ENCODE measurements at places on chromosomes 13 and 19.

DNA sequence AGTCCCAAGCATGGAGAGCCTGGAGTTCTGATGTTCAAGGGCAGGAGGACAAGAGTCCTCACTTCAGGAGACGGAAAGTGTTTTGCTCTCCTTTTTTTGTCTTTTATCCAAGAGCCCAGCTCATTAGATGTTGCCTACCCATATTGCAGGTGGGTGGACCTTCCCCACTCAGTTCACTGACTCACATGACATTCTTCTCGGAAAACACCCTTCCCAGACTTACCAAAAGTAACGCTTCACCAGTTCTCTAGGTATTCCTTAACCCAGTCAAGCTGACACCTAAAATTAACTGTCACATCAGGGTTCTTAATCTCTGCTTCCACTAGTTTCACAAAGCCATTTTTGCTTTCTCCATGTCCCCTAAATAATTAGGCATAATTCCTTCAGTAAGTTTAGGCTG is 2215.4 kb upstream of the PCDH20 start:
- no peak for DNase-seq

- no peak for DNase-seq
Measured at GRCh38 chr19:7668842-7669241, at the start of gene RETN. RETN (plus strand) TSS chr19:7669049; CDS start chr19:7669327, 278 bp downstream.

GRCh38 chr13:21427741-21428140 is 31.4 kb downstream of the ZDHHC20 start:
- no peak for DNase-seq

DNA sequence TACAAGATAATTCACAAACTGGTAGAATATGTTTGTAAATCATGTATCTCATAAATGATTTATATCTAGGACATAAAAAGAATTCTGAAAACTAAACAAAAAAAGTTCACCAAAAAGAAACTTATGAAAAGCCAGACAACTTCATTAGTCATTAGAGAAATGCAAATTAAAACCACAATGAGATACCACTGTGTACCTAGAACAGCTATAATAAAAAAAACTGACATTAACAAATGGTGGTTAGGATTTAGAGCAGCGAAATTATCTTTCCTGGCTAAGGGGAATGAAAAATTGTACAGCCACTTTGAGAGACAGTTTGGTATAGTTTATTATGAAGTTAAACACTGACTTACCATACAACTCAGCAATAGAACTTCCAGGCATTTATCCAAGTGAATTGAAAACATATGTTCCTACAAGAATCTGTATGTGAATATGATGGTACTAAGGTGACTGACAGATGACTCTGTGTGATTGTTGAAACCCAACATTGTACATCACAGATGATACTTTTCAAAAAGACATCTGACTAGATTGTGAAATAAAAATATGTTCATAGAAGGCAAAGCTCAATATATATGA is 41.8 kb downstream of the UGGT2 start:
- no peak for DNase-seq

- no peak for DNase-seq
Measured at GRCh38 chr13:40444241-40444640, 222.2 kb downstream of the FOXO1 start.

- DNase-seq: no peak
Measured at GRCh38 chr19:21143854-21144253, 2.0 kb downstream of the ZNF431 start.

DNA sequence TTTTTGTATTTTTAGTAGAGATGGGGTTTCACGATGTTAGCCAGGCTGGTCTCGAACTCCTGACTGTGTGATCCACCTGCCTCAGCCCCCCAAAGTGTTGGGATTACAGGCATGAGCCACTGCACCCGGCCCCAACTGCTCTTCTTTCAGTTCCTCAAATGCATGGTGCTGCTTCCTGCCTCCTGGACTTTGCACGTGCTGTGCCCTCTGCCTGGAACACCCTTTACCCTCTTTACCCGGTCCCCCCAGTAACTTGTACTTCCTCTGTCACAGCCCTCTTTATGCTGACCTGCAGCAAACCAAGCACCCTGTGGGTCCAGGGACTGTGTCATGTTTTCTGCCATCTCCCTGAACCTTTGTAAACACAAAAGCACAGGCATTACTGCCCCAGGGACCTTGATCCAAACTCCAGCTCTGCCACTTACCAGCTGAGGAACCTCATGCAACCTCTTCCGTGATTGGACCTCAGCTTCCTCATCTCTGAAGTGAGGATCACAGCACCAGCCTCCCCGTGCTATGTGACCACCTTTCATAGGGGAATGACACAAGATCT is 3.8 kb downstream of the BLVRB start:
- no peak for DNase-seq

- DNase-seq: no peak
Measured at GRCh38 chr13:87280139-87280538, 391.0 kb upstream of the SLITRK5 start.

GRCh38 chr13:48155848-48156247 is 60.9 kb upstream of the MED4 start:
- DNase-seq: no peak

DNA sequence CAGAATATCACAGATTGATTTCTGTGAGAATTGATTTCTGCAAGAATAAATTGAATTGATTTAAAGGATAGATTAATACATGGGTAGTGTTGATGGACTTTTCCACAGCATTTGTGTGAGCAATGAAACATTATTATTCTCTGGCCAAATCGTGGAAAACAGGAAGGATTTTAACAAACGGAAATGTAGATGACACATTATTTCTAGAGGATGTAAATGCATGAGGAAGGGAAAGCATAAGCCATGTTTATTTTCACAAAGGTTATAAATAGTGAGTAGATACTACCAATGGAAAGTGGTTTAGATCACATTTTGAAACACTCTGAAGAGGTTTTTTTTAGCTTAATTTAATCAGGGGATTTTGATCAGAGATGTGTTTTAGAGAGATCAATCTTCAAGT is 1534.6 kb upstream of the MIR17HG start:
- no peak for DNase-seq

DNA sequence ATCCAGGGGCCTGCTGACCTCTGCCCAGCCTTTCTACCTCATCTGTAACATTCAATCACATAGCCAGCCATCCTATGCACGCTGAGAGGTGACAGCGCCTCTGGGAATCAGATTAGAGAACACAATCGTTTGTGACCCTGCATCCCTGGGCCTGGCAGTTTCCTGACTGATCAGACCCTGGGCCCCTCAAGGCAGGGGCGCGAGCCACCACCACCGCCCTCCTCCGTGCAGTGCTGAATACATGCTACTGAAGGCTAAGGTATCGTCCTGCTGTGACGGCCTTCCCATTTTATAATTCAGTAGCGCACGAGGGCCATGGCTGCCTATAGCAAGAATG is 1.3 kb downstream of the TMTC4 start:
- no peak for DNase-seq

- no peak for DNase-seq
Measured at GRCh38 chr19:42202290-42202880, 15.1 kb downstream of the DEDD2 start.

GRCh38 chr13:109384491-109385241 is 401.7 kb downstream of the IRS2 start:
- DNase-seq: no peak

DNA sequence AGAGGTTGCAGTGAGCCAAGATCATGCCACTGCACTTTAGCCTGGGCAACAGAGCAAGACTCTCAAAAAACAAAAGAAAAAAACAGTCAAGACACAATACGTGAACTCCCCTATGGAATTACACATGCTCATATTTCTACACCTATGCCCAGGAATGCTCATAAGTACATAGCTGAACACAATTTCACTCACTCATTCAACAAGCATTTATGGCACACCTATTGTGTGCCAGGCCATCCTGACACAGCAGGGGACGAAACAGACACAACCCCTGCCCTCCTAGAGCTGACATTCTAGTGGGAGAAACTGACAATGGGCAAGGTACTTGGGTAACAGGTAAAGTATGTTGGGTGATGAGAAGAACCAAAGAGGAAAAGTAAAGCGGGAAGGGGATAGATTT is 9.5 kb downstream of the AXL start:
- no peak for DNase-seq

DNA sequence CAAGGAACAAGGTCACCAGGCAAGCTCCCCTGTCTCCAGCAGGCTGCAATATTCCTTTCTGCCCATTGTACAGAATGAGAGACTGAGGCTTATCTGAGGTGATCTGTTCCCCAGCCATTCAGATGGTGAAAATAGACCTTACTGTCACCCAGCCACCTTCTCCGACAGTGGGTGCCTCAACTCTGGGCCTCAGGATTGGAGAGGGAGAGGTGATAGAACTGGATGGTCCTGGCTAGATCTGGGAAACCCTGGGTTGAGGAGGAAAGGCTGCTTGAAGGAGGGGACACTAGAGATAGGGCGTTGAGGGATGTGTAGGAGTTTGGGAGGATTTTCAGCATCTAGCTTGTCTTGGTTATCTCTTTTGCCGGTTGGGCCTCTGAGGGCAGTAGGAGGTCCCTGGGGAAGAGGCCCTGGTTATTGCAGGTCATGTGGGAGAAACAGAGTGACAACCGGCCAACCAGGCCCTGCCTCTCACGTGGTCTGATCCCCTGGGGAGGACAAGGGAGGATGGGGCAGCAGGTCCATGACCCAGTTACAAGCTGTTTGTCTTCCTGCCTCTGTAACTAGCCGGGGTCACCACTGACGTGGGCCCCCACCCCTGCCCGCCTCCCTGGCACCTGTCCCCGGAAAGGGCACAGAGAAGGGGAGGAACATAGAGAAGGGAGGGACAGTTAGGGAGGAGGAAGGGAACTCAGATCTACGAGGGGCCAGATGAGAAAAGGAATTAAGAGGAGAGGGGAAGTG is 8.2 kb downstream of the NFIC start:
- no peak for DNase-seq

DNA sequence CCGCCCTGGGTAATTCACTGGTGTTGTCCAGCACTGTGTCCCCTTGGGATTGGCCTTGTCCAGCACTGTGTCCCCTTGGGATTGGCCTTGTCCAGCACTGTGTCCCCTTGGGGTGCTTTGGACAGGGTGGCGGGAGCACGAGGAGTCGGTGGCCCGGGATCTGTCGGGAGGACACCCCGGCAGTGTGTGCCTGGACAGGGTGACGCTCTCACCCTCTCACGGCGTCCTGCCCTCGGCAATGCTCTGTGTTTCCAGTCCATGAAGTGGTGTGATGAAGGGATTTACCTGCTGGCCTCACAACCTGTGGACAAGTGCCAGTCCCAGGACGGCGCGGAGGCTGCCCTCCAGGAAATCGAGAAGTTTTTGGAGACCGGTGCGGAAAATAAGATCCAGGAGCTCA is 29.9 kb upstream of the F7 start:
- no peak for DNase-seq

GRCh38 chr13:112790735-112791641 is 101.2 kb downstream of the ATP11A start:
- no peak for DNase-seq

DNA sequence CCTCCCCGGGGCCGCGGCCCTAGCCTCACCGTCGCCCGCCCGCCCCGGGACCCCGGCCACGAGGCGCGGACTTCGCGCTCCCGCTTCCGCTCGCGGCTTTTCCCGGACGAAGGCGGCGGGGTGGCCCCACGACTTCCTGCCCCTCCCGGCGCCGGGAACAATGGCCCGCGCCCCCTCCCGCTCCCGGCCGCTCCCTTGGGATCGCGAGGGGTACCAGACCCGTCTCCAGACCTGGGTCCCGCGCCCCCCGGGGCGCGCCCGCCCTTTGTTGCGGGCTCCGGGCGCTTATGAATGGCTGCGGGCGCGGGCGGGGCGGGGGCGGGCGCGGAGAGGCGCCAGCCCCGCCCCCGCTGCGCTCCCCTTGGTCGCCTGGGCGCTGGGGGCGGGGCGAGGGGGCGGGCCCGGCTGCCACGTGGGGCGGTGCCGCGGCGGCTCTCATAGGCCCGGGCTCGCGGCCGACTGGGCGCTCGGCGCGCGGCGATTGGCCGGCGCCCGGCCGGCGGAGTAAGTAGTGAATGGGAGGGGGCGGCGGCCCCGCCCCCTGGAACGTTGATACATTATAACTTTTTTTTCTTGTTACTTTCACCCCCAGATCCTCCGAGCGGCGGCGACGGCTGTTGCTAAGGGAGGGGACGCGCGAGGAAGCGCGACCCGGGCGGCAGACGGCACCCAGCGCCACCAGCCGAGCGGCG is 1.1 kb downstream of the MIDN start:
- DNase-seq: peak; percentile 91

DNA sequence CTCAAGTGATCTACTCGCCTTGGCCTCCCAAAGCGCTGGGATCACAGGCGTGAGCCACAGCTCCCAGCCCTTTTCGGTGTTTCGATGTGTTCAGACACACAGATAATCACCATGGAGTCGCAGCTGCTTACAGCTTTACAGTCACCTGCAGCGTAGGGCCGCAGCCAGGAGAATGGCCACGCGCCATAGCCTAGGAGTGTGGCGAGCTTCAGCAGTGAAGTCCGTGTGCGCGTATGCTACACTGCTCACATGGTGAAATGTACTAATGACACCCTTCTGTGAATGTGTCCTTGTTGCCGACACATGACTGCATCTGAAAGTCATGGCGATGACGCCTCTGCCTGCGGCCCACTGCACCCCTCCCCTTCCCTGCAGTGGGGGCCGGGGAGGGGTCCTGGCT is 23.6 kb downstream of the AP3D1 start:
- DNase-seq: no peak

GRCh38 chr19:42255766-42256745 is 1.1 kb upstream of the ERF start:
- no peak for DNase-seq

DNA sequence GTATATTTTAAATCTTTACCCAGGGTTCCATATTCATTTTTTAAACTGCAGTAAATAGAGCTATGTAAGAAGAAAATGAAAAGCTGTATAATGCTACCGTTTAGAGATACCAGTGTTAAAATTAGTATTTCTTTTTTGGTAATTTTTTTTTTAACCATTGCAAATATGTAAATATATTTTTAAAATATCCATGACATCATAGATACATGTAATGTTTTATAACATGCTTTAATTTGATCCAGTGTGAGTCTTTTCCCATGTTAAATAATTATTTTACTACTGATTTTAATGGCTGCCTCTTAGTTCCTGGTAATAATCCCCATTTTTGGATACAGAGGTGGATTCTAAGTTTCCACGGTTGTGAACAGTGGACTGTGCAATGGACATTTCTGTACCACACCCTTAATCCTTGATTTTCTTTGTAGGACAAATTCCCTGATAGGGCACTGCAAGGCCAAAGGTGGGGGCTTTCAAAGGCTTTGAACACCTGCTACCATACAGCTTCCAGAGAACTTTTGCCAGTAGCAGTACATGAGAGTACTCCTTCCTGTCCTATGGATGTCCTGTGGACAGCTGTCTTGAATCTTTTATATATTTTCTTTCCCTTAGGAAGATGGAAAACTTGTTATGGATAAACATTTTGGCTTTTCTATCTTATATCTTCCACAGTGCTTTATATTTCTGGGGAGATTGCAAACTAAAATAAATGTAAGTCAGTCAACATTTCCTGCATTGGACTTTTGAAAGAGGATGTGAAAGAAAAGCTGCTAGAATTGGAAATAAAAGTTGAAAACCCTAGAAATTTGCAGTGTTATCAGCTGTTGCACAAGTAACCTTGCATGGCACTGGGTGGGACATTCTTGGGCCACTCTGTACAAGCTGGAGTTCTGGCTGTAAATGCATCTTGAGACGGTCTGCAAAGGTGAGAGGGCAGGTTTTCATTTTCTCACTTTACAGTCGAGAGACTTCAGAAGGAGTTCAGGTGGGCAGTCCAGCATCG is 46.8 kb downstream of the ARHGEF7 start:
- DNase-seq: no peak

All from stimulated activated CD8-positive, alpha-beta memory T cell treated with anti-CD3 and anti-CD28 coated beads, Interleukin-4, amount 100 ng/mL, for 48 hours (primary cell).